ENCODE measurements at places on chromosomes 16 and 17.
A peak's percentile ranks its signal among the peaks of the same experiment; 100 is the strongest.

DNA sequence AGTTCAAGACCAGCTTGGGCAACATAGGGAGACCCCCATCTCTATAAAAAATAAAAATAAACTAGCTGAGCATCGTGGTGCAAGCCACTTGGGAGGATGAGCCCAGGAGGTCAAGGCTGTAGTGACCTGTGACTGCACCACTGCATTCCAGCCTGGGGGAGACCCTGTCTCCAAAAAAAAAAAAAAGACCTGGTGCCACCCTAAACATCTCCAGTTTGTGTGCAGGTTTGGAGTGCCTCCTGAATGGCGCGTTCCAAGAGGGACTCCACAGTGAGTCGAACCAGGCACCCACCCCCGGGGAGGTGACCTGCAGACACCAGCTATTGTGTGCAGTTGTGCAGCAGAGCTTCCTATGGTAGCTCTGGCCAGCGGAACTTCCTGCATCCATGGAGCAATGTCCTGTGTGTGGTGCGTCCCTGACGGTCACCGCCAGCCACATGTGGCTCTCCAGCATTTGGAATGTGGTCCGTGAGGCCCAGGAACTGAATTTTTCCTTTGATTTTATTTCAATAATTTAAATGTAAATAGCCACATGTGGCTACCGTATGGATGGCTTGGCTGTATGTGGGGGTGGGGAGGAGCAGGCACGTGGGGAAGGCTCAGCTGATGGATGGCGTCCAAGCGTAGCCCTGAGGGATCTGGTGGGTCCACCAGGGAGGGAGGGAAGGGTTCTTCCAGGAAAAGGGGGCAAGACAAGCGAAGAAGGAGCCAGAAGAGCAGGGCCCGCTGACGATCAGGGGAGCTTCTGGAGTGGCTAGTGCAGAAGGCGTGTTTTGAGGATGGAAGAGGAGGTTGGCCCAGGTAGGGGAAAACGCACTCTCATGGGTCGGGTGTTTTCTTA is 107.1 kb upstream of the GSE1 start:
- DNase-seq, result no peak

- DNase-seq, result no peak
Measured at GRCh38 chr17:258045-258734, 76.7 kb upstream of the DOC2B start.

- no peak for DNase-seq
Measured at GRCh38 chr17:81990836-81991683, 13.6 kb downstream of the ASPSCR1 start.

DNA sequence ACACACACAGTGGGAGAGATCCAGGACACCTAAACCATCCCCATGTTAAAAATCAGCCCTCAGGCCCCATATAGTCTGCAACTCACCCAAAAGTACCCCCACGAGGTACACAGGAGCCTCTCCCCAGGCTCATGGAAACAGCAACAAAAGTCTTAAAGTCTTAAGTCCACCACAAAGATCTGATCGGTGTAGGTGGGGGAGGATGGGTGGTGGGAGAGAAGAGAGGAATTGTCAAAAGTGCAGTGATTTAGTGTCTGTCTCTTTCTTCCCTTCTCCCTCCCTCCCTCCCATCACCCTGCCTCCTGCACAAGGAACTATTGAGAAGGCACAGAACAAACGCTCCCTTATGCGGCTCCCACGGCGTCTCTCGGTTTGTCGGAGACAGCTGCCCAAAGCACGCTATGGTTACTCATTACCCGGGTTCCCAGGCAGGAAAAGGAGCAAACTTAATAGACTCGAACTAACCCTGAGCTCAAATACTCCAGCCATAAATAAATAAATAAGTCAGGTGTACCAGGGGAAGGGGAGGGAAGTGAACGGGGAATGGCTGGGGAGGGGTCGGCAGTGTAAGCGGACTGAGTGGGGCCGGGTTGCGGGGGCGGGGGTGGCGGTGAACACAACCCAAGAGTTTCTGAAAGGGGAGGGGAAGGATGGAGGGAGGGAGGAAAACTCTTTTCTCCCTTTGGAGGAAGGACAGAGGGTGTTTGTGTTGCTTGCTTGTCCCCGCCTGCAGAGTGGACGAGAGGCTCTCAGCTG is 477.4 kb downstream of the SLC39A11 start:
- no peak for DNase-seq

GRCh38 chr16:1366712-1367299 is 15.1 kb downstream of the GNPTG start:
- DNase-seq, result no peak

GRCh38 chr16:66578651-66579531 is at the start of gene CMTM2:
Gene CMTM2, plus strand, starts transcription at chr16:66579463. Its CDS starts 145 bp downstream, at chr16:66579608.
- no peak for DNase-seq

DNA sequence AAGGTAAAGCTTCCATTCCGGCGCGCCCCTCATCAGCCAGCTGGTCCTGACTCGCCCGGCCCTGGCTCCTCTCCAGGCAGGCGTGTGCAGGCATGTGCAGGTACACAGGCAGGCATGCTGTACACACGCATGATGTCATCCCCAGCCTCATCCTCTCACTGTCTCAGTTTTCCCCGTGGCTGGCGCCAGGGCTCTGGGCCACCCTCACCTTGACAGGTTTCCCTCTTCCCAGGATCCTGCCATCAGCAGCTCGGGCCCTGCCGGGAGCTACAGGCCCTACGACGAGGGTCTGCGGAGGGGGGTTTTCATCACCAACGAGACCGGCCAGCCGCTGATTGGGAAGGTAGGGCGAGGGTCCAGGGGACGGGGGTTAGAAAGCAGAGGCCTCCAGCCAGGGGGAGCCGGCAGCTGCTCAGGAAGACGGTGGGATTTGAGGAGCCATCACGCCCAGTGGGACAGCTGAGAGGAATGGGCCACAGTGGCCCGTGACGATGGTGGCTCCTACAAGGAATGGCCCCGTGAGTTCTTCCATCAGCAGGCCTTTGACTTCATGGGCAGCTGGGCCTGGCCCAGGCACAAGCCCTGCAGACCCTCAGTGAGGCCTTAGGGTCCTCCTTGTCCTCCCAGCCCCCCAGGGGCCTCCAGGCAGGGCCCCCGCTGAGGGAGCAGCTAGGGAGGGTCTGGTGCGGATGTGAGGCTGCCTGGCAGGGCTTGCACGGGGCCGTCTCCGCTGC is 8.5 kb downstream of the GAA start:
- no peak for DNase-seq

DNA sequence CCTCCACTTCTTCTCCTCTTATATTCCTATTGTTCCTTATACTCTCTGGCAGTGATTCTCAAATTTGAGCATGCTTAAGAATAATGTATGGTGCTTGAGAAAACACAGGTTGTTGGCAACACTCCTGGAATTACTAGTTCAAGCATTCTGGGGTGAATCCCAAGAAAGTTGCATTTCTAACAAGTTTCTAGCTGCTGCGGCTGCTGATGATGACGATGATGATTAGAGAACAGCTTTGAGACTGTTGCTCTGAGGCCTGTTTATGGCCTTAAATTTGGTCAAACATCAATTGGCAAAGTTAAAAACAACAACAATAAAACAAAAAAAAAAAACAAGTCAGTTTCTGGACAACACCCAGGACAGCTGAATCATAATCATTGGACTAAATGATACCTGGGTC is 961.9 kb downstream of the CDH11 start:
- DNase-seq, result no peak

GRCh38 chr17:72274614-72275013 is 153.8 kb downstream of the SOX9 start:
- DNase-seq, result no peak

DNA sequence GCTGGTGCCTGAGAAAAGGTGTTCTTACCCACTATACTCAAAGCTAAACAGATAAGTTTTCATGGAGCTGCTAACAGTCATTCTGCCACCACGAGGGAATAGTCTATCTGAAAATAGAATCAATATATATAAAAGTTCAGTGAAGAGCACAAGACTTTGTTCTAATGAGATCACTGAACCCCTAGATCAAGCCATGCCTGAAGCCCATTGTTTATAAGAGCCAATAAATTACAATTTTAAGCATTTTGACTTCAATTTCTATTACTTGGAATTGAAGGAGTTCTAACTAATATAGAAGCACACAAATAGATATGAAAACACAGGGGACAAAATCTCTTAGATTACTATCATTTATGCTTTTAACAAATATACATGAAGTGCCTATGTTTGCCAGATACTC is 24.4 kb upstream of the ERCC4 start:
- no peak for DNase-seq

DNA sequence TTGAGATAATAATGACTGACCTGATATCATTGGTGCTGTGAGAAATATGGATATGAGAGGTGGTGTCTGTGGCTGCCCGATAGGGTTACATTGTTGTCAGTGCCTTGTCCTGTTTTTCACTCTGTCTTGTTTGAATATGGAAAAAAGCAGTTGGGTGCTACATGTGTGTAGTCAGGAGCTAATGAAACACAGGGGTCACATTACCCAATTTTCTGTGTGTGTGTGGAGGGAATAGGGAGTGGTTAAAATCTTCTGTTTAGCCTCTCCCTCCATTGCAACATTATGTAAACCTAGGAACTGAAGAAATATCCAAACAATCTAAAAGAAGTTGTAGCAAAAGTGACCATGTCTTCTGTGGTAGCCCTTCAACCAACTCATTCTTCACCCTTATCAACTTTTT is 527.7 kb upstream of the SOX9 start:
- DNase-seq, result no peak

GRCh38 chr17:6415616-6416015 is 19.3 kb downstream of the AIPL1 start:
- no peak for DNase-seq

- no peak for DNase-seq
Measured at GRCh38 chr17:2136241-2136640, 81.3 kb downstream of the HIC1 start.

DNA sequence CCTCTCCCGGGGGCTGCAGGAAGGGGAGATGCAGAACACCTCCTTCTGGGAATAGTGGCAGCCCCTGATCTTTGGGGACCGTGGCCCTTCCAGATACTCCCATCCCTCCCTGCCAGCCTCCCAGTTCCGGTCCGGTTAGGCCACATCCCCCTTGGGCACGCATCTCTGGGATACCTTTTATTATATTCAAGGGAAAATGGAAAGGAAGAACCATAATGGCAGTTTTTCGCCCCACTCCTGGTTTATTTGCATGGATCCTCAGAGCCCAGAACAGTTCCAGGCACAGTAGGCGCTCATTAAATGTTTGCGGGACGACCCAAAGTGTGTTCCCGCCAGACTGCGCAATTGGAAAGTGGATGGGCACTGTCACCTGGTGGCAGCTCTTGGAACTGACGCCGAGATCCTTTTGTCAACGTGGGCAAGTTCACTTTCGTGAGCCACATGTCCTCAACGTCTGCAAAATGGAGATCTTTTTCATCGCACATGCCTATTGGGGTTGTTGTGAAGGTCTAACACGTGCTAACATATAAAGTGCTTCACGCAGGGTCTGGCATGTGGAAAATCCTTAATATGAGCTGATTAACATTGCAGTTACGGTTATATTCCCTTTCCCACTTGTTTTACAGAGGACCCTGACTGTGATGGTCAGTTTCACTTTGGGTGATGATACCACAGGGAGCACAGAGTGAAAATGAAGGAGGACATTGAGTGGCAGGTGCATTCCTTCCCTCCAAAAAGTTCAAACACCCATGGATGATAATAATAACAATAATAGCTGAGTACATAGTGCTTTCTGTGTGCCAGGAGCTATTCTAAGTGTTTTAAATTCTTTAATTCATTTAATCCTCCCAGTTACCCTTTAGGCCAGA is 1.7 kb upstream of the GPRC5B start:
- DNase-seq, result peak; percentile 73

DNA sequence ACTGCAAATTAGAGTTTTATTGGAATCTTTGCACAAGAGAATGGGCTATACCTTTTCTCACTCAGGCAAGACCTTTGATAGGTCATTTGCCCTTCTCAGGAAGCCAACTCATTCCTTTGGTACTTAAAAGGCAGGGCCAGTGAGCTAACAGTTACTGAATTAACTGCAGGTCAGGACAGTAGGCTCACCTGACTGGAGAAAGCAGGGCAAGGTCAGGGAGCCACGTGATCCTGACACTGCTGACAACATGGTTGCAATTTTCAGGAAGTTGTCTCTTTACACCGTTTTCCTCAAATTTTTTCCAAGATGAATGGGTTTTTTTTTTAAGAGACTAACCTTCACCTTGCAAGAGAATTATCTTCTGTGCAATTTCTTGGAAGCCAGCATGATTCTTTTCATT is 21.1 kb downstream of the CPSF4L start:
- no peak for DNase-seq

- no peak for DNase-seq
Measured at GRCh38 chr17:48382989-48383388, 47.0 kb downstream of the SKAP1 start.

DNA sequence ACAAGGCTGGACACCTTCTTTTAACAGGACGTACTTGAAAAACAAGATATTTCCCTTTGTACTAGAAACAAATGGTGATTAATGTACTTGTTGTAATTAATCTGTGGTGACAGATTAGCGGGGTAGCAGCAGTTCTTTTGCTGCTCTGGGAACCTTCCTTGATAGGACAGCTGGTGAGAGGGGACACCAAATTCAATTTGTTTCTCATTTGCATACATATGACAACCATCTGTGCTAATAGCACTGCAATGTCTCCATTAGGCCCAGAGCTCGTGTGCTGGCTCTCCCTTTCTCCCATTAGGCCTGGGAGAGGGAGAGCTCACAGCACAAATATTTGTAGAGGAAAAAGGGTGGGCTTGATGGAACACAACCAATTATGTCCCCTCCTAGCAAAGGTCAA is 221.0 kb upstream of the HS3ST3A1 start:
- DNase-seq, result no peak

DNA sequence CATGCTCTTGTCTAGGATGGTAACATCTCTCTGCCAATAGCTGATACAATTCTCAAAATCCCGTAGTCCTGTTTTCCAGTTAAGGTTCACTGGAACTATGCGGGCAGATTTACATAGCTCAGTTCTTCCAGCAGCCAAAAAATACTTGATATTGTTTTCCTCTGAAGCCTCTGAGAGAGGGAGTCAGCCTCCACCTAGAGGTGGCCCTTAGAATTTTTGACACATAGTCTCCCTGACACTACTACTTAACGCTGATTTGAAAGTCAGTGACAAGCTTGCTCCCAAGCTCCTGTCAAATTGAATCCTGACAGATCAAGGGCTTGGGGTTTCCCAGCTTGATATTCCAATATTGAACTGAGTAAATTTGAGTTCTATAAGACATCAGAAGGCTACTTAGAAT is 1780.1 kb downstream of the TP53TG3F start:
- DNase-seq, result no peak

DNA sequence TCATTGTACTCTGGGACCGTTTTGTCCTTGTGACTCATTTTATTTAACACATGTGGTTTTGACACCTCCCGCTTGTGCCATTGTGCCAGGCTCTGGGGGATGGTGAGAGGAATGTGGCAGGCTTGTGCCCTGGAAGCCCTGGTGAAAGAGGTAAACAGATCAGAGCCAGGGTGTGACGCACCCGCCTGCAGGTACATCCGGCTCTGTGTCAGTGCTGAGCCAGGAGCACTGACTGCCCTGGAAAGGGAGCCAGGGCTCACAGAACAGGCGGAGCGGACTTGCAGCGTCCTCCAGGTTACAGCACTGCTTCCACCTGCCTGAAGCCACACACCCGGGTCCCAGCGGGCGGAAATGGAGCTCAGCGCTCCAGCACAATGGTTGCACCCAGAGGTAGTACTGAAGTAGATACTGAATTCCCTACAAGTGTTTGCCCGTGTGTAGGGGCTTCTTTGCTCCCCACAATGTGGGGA is 30.6 kb downstream of the CDRT15 start:
- peak; percentile 77 for DNase-seq
